Neural crest cell (in vitro differentiated cells): ENCODE measurements at places on chromosomes 2 and 18. TPM values are rescaled to one million over a fixed set of nuclear protein-coding genes. Genes with fewer than 3 reads are reported as not detected.

- no peak for DNase-seq
Measured at GRCh38 chr2:13558368-13558767, 841.6 kb downstream of the TRIB2 start.

DNA sequence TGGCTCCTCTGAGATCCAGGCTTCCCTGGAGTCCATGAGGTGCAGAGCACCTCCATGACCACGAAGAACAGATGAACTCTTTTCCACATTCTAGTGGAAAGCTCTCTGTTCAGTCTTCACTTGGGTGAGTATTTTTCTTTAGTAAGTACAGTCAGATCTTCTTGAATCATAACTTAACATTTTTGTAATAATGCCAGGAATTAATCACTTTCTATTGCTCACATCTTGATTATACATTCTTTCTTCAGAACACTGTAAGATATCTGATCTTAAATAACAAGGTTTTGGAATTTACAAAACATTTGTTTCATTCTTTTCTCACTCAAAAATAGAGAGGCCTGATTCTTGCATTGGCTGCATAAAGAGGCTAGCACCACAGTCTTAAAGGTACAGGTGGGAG, 45.4 kb upstream of the RND3 start:
- DNase-seq = no peak

GRCh38 chr18:23107718-23108117, 27.6 kb upstream of the CABLES1 start:
- DNase-seq = no peak

- no peak for DNase-seq
Measured at GRCh38 chr2:1721706-1722646, 22.3 kb downstream of the PXDN start.

DNA sequence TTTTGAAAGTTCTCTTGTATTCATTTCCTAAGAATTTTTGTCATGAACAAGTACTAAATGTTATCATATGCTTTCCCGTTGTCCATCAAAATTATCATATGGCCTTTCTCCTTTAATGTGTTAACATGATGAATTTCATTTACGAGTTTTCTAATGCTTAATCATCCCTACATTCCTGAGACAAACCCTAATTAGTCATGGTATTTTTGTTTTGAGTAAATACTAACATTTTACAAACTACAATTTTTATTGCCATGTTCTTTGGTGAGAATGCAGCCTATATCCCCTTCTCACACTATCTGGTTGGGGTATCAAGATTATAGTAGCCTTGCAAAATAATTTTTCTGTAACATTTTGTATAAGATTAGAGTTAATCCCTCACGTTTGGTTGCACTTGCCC, 14.5 kb downstream of the SMAD2 start:
- DNase-seq = no peak

DNA sequence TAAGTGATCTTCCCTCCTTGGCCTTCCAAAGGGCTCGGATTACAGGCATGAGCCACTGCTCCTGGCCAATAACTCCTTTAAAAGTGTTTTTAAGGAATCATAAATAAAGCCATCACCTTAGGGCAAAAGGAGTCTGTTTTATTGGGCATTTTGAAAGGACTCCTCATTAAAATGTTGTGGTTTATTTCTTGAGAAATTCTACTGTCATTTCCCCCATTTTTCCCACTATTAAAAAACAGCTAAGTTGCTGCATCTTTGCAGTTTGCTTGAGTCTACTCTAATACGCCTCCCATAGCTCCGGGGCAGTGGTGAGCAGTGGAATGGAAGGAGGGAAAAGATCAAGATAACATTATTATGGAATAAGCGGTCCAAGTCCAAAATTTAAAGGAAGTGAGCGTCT, 293.2 kb downstream of the PIEZO2 start:
- no peak for DNase-seq

DNA sequence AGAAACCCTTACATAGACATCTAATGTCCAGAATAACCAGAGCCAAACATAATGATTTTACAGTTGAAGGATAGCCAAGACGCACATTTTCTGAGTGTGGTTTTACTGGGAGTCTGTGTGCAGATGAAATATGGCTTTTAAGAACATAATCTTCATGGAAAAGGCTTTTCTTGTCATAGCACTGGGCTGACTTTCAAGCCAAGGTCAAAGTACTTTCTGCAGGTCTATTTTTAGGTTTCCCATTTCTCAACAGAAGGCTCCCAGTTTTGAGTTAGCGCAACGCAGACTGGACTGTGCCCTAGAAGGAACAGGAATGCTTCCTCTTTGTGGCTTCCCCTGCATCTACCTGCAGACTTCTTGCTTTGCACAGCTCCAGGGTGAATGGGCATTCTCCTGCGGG, 92.3 kb upstream of the UPP2 start:
- DNase-seq = no peak

GRCh38 chr2:159960414-159960813, 102.0 kb downstream of the PLA2R1 start:
- DNase-seq = no peak

DNA sequence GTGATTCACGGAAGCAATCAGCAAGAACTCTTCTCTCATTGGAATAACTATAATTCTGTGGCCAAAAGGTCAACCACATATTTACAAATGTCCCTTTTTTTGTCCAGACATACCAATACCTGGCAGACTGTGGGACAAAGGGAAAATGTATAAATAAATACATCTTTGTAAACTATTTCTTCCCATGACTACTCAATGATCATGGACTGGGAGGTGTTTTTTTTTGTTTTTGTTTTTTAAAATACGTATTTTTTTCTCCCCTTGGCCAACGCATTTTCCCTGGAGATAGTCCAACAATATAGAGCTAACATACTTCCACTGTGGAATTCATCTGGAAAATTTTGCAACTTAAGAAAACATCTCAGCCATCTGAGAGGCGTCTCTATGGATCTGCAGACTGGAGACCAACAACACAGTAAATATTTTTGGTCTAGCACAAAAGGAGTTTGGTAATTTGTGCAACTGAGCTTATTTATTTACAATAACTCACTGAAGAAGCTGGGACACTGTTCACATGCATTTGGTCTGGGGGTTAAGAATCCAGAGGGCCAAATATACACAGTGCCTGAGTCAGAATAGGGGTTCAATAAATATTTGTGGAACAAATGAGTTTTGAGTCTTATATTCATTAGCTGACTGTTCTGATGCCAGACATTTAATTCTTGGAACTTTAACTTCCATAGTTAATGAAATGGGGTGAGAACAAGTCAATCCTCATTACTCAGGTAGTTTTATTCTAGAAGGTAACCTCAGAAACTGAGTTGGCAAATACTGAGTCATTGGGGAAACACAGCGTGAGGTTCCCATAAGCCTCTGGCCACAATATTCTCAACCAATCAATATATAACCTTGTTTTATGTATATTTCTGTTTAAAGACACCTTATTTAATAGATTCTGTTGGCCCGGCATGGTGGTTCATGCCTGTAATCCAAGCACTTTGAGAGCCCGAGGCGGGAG, 36.2 kb downstream of the CCBE1 start:
- DNase-seq = no peak

- DNase-seq = no peak
Measured at GRCh38 chr2:140363131-140363530, 1582.9 kb upstream of the NXPH2 start.

DNA sequence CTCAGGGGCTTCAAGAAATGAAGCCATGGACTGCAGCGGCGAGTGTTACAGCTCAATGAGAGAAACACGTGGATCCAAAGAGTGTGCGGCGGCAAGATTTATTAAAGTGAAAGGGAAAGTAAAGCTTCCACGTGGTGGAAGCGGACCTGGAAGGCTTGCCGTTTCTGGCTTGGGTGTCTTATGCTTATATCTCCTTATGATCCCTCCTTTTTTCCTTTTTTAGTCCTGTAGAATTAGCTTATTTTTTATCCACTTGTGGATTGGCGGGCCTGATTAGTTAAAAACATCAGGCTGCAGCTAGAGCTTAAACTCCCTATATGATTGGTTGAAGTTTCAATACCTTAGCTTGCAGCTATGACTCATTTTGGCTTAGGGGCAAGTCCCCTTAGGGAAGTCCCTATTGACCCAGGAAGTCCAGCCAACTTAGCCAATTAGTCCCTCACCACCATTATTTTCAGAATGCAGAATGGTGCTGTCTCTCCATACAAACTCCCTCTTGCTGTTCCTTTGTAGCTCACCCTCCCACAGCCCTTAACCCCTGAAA, 11.6 kb upstream of the HNMT start:
- DNase-seq = no peak

GRCh38 chr2:45616658-45617411, 5.8 kb upstream of the SRBD1 start:
- DNase-seq = no peak

GRCh38 chr18:11391661-11392060, 217.7 kb upstream of the SLC35G4 start:
- no peak for DNase-seq

SPRED2 gene
- 55.4 and 55.8 TPM in 2 replicates for total RNA-seq

RAB11FIP5 gene
- total RNA-seq = 6.7 and 10.1 TPM in 2 replicates

GPAT2 gene
- not detected in 2 replicates for total RNA-seq

SPC25 gene
- total RNA-seq = 39.3 and 40.8 TPM in 2 replicates

ERICH2 gene
- not detected in 2 replicates for total RNA-seq

DOCK10 gene
- total RNA-seq = 29.7 and 32.4 TPM in 2 replicates

ASB18 gene
- total RNA-seq = not detected in 2 replicates

LGALSL gene
- total RNA-seq = 29.1 and 31.1 TPM in 2 replicates

LIMS3 gene
- total RNA-seq = 1.2 and 1.5 TPM in 2 replicates
